ENCODE measurements at places on chromosomes 1 and 21.
A peak's percentile ranks its signal among the peaks of the same experiment; 100 is the strongest.

DNA sequence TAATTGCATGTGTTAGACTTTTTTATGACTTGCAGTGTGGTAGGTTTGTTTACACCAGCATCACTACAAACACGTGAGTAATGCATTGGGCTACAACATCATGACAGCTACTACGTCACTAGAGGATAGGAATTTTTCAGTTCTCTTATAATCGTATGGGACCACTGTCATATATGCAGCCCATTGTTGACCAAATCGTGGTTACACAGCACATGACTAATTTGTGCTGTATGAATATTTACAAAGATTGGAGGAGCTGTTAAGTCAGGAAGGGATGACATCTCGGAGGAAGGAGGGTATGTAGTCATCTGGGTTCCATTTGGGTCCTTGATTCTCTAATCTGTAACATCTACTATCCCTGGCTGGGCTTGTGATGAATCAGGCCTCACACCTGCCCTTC lies 270.9 kb downstream of the TNR start:
- DNase-seq, result no peak

DNA sequence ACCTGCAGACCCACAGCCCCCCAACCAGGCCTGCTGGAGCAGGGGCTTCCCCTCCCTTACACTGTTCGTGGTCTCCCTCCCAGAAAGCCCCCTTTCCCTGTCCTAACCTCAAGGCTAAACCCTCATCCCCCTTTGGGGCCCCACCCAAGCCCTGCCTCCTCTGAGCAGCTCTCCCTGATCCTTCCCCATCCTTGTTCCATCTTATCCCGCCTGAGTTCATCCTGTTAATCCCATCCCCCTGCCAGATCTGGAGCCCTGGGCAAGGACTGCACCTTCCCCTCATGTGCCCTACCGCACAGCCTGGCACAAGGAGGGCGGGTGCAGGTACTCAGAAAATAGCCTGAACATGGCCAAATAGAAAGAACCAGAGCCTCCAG lies 6.9 kb upstream of the TNNT2 start:
- DNase-seq, result no peak

GRCh38 chr1:40873863-40874472 lies 11.8 kb upstream of the CITED4 start:
- DNase-seq, result no peak

DNA sequence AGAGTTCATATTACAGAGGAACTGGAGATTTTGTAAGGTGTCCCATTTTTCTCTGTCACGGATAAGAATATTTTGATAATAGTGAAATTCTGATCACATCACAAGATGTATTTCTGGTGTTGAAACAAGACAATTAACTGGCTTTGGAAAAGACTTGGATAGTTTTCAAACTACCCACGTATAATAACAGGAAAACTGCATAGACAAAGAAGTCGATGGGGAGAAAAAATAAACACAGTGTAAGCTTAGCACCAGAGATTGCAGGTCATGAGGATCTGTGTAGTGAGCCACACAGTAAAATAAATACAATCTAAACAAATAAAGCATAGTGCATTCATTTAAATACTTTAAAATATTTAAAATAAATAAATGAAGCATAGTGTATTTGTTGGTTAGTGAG lies 452.3 kb upstream of the ADAMTS5 start:
- peak; percentile 7 for DNase-seq

DNA sequence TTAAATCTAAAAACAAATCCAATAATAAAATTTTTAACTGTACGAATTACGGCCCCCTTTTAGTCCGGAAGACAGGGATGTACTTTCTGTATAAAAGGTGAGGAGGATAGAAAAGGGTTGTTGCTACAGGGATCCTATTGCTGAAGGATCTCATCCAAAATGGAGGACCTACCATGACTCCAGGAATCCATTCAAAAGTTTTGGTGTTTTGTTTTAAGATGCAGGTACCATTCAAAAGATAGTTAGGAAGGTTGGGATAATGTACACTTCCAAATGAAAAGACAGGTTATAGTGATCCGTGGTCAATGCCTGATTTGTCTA lies 1.3 kb upstream of the ENAH start:
- DNase-seq, result no peak

DNA sequence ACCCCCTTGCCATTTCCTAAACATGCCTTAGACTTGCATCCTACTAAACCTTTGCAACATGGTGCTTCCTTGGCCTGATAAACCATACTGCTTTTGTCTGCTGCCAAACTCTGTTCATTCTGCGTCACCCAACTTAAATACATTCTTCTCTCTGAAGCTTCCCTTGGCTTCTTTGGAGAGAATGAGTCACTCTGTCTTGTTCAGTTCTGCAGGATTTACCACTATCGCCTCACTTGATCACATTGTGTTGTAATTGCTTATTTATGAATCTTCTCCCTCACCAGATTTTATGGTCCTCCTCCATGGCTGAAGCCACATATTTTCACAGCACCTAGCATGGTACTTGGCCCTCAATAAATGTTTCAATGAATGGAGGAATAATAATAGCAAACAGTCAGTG lies 21.7 kb upstream of the TUT4 start:
- peak; percentile 86 for DNase-seq

GRCh38 chr1:198943484-198944187 lies 304.8 kb downstream of the PTPRC start:
- no peak for DNase-seq

DNA sequence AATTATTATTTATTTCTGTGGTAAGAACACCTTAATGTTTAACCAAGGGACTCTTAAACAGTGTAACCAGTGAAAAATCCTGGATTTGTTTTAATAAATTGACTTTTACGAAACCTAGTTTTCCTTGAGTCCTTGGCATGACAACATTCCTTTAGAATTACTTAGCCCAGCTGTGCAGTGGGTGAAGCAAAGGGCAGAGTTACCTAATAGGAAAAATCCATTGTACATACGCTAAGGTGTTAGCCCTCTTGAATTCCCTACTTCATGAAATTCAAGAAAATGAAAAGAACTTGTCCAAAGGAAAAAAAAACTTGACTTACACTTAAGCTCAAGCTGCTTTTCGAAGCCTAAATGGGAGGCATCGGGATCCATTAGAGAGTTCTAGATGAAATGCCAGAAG lies 852.0 kb upstream of the ADAMTS5 start:
- peak; percentile 27 for DNase-seq

- peak; percentile 59 for DNase-seq
Observed at GRCh38 chr1:235898126-235898525, 31.4 kb upstream of the LYST start.

DNA sequence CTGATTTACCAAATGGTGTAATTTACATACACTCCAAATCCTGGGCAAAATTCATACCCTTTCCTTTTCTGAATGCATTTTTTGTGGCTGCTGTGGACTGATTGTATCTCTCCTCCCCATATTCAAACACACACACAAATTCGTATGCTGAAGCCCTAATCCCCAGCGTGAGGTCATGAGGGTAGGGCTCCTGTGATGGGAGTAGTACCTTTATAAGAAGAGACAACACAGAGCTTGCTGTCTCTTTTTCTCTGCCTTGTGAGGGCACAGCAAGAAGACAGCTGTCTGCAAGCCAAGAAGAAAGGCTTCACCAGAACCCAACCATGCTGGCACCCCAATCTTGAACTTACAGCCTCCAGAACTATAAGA lies 24.4 kb downstream of the DUSP10 start:
- no peak for DNase-seq

DNA sequence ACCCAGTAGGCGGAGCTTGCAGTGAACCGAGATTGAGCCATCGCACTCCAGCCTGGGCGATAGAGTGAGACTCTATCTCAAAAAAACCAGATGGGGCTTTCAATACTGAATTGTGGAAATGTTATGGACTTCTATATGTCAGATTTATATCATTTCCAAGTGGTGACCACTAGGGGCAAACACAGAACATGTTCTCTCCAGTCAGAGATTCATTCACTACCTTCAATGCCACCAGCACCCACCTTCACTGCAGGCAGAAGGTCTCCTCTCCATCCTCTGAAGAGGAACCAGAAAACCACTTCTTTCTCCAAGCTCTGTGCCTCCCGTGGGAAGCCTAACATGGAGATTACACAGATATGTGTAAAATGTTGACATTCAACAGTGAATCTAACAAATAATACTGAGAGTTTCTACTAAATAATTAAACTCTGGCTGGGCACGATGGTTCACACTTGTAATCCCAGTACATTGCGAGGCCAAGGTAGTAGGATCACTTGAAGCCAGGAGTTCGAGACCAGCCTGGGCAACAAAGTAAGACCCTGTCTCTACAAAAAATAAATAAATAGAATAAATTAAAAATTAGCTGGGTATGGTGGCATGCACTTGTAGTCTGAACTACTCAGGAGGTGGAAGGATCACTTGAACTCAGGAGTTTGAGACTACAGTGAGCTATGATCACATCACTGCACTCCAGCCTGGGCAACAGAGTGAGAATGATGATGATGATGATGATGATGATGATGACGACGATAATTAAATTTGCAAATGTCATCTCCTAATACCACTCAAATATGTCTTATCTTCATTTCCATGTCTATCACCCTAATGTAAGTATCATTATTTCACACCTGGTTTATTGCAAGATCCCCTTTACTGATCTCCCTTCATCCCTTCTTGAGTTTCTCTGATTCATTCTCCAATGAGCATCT lies 151.1 kb downstream of the ZNF281 start:
- DNase-seq, result peak; percentile 12

GRCh38 chr1:32647308-32648134 lies 2.8 kb downstream of the ZBTB8OS start:
- peak; percentile 3 for DNase-seq

- no peak for DNase-seq
Observed at GRCh38 chr1:160773093-160773492, 22.9 kb upstream of the LY9 start.

DNA sequence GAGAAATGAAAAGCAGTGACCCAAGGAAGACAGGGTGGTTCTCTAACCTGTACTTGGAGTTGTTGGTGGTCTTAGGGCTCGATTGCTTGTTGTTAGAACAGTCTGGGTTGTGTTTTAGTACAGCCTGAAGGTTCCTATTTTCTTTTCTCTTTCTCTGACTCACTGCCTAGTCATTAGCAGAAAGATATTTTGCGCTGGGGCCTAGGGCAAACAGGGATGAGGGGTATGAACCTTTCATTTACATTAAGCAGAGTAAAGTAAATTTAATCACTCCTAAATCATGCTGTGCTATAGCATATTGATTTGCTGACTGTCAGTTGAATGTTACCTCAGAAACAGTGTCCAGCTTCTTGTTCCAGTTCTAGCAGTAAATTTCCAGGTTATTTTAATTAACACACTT lies 197.2 kb downstream of the RWDD3 start:
- DNase-seq, result no peak

DNA sequence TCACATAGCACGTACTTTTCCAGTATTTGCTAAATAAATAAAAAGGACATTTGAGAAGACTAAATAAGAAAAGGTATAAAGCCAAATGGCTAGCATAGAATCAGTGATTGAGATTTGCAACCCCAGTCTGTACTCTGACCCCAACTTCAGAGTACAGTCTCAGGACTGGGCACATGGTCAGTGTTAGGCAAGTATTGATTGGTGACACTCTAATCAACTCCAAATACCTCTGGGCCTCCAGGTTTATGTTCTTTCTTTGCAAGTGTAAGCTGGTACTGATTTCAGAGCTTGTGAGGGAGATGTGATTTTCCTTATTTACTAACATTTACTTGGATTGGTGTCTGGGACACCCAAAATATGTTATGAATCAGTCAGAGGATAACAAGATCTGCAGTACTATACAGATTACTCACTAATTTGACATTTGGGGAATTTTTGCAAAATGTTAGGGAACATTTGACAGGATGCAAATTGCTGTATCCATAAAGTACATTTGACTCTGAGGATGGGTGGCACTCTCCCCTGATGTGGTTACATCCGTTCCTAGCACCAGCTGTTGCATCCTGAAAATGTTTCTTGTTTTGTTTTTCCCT lies 34.2 kb downstream of the LMO4 start:
- DNase-seq, result peak; percentile 58

DNA sequence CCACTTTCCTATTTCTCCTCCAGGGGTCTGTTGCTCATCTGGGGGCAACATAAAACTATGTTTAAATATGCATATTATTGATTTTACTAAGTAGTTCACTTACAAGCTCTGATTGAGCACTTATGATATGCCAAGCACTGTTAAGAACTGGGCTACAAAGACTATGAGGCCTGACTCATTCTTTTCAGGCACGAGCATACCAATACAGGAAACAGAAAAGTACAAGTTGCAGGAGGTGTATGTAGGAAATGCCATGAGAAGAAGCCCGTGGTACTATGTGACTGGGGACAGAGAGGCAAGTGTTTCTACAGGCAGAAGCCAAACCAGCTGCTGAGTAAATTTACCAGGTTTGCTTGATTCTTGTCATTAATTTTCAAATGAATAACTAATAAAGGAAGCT lies 120.4 kb upstream of the PTGFR start:
- DNase-seq, result peak; percentile 55

DNA sequence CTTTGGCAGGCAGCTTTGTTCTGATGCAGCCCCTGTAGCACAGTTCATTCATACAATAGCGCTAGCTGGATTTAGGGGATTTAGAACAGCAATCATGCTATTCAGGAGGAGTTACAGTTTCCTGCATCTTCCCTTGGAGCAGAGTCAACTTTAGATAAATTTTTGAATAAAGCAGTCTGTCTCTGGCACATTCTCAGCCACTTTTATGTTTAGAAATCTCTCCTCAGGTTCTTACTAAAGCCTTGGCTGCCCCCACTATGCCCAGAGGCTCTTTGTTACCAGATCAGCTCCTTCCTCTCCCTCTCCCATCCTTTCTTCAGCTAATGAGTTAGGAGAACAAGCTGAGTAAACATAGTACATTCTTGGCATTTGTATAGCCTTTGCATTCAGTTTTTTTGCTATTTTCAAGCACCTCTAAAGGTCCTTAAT lies 17.0 kb upstream of the PIGC start:
- DNase-seq, result peak; percentile 55

DNA sequence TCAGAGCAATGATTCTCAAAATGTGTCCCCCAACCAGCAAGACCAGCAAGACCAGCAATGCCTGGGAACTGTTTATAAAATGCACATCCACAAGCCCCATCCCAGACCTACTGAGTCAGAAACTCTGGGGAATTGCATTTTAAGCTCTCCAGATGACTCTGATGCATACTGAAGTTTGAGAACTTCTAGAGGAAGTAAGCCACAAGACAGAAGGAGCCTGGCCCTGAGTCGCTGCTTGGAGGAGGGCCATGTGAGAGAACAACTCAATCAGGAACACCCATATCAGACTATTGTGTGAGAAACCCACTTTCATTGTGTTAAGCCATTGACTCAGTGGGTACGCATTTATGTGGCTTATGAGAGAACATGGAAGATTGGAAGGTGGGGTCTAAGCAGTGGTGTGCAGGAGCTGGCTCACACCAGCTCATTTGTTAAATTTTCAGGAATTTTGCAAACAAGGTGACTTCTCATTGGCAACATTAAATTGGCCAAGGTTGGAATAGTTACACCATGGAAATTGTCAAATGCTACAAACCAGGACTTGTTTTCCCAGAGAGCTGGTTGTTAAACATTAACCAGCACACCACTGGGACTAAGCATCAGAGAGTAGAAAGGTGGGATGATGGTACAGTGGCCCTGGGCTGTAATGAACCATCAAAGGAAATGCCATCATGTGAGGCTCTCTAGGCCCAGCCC lies 38.9 kb downstream of the ATP1A1 start:
- DNase-seq, result peak; percentile 49

- DNase-seq, result no peak
Observed at GRCh38 chr1:214280386-214281020, 456 bp upstream of the SMYD2 start.

- peak; percentile 14 for DNase-seq
Observed at GRCh38 chr1:248622570-248623001, 12.3 kb downstream of the OR2T11 start.

Data from fibroblast of gingiva (primary cell).